T47D (cell line): ENCODE measurements at places on chromosomes 12 and 14.

- no peak for DNase-seq
These were observed 20.9 kb upstream of the PPP1CC start for GRCh38 chr12:110763583-110763982.

DNA sequence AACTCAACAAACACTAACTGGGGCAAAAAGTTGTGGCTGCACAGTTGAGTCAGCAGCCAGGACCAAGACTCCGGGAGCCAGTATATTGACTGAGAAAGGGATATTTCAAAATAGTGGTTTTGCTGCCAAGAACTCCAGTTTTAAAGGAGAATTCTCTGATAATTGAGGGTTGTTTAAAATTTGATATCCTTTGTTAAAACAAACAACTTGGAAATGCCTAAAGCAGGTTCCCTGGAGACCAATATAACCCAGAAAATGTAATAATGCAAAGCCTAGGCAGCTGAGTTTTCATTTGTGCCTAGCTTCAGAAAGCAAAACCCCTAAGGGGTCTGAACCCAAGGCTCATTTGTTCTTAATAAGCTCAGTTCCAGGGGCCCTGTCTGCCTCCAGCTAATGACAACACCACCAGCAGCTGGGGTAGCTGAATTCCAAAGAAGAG is 311.7 kb upstream of the CCDC196 start:
- DNase-seq = no peak

GRCh38 chr12:130791629-130792028 is 47.4 kb downstream of the STX2 start:
- DNase-seq = no peak

- no peak for DNase-seq
These were observed 4.7 kb upstream of the EPYC start for GRCh38 chr12:91009319-91009950.

DNA sequence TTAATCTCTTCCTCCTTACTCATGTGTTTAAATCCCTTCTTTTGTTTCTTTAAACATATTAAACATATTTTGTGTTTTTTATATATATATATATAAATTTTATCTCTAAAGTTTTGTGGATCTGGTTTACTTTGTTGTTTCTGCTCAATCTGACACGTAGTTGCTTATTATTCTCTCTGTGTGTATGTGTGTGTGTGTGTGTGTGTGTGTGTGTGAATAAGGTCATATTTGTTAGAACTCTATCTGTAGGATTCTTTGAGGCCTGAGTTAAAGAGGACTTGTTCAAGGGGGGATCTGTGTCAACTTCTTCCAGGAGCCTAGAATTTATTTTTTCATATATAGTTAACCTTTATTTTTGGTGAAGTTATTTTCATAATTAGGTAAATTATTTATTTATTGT is 2.7 kb downstream of the GPR65 start:
- DNase-seq = no peak

- peak; percentile 41 for DNase-seq
These were observed 13.9 kb upstream of the TCP11L2 start for GRCh38 chr12:106288494-106289195.

- DNase-seq = peak; percentile 25
These were observed 604 bp downstream of the HCFC2 start for GRCh38 chr12:104064842-104065427.

GRCh38 chr12:50132505-50133135 is 20.6 kb downstream of the COX14 start:
- DNase-seq = peak; percentile 29

DNA sequence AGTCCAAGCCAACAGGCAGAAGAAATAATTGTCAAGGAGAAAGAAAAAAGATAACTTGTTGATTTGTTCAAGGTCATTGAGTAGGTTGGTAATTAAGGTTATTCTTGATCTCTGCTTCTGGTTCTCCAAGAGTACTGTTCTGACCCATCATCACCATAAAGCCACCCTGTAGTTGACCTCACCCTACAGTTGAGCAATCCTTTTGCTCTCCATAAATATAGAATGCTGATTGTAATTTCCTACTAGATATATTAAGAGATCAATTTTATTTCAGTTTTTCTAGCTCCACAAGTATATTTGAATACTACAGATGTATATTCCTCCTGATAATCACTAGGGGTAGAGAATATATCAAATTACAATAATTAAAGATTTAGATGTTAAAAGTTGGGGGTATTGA is 350.5 kb upstream of the PDE3A start:
- DNase-seq = no peak

GRCh38 chr14:32121536-32121935 is 44.4 kb downstream of the ARHGAP5 start:
- DNase-seq = no peak

- DNase-seq = peak; percentile 46
These were observed 31.4 kb downstream of the VWF start for GRCh38 chr12:6092784-6093722.

DNA sequence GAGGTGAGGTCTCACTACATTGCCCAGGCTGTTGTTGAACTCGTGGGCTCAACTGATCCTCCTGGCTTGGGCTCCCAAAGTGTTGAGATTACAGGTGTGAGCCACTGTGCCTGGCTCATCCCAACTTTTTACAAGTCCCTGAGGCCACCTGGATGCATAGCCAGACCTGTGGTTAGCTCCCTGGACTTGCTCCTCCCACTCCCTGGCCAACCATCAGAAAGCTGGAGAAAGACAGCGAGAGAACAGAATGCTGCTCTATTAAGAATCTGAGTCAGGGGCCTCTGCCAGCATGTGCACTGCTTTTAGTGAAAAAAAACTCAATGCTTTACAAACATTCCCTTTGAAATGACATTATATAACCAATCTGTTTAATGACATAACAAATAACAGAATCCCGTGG is 78.2 kb downstream of the RBM19 start:
- no peak for DNase-seq

GRCh38 chr14:68394118-68394763 is 398.6 kb downstream of the ZFP36L1 start:
- no peak for DNase-seq

DNA sequence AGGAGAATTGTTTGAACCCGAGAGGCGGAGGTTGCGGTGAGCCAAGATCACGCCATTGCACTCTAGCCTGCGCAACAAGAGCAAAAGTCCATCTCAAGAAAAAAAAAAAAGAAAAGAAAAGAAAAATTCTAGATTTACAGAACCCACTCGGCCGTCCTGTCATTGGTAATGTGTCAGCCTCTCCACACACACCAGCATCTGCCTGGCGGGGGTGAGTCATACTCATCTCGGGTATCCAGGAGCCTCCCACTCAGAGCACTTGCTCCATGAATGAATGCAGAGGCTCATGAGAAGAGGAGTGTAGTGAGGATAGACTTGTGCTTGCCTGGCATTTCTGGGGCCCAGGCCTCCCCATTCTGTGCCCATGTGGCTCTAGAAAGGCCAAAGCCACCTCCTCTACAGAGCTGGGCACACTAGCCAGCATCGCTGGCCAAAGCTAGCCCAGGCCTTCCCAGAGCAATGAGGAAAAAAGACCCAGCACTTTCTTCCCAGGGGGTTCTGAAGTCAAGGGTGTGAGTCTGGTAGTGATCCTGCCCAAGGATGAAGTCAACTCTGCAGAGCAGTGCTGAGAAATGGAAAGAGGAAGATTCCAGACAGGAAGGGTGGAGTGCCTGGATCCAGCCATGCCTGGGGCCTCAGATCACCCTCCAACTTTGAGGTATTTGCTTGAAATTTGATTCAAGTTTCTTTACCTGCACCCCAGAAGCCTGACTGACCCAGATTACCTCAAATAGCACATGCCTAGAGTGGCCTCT is 31.2 kb upstream of the KLC1 start:
- no peak for DNase-seq

DNA sequence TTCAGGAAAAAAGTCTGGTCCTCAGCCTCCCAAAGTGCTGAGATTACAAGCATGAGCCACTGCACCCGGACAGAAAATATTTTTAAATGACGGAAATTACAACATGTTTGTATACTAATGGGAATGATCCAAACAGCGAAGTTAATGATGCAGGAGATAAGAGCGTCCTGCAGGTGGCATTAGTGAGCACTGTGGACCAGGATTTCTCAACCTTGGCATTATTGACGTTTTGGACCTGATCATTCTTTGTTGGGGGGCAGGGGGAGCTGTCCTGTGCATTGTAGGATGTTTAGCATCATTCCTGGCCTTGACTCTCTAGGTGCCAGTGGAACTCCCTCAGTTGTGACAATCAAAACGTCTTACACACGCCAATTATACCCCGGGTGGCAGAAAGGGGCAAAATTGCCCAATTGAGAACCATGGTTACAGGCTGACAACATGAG is 34.1 kb downstream of the SCFD1 start:
- DNase-seq = peak; percentile 67

GRCh38 chr12:24678436-24678835 is 270.5 kb downstream of the BCAT1 start:
- DNase-seq = no peak

GRCh38 chr12:16269946-16270345 is 7.5 kb downstream of the SLC15A5 start:
- DNase-seq = no peak

DNA sequence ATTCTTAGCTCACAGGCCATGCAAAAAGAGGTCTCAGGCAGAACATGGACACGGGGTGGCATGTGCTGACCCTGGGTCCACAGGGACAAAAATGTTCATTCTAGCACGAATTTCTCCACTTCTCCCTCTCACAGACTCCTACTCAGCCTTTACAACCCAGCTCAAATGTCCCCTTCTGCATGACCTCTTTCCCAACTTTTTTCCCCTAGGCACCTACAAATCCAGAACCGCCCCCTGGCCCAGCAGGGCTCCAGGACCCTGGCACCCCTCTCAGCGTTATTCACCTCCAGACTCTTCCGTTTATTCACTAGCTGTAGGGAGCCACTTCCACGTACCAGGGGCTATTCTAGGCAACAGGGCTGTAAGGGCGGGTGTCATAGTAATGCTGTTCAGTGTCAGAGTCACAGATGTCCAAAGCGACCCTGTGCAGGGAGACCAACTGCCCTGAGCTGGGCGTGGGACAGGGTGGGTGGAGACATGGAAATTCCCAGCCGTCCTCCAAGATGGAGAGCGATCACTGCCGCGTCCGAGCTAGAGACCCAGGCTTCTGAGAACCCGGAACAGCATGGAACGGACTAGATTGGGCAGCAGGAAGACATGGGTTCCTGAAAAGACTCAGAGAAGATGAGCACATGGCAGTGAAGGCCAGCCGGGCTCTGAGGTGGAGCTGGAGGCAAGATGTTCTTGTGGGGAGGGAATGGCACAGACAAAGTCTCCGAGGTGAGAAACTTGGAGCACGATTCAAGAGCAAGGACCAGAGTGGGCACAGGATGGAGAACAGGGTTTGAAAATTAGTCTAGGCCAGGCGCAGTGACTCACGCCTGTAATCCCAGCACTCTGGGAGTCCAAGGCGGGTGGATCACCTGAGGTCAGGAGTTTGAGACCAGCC is 274.9 kb upstream of the RTL1 start:
- DNase-seq = no peak

DNA sequence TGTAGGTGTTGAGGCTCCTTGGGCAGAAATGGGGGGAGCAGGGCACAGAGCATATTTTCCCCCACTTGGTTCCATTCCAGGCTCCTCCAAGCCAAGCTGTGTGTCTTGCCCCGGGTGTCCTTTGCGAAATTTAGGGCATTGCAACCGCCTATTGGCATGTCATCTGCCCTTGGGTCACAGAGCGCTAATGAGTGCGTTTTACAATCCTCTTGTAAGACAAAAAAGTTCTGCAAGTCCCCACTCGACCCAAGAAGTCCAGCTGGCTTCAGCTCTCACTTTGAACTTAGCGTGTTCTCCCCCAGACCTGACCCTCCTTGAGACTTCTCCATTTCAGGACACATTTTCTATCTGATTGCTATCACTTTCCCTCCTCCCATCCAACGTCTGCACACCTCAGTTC is 6.1 kb upstream of the LRTM2 start:
- DNase-seq = no peak

- no peak for DNase-seq
These were observed 321.0 kb downstream of the TMEM121 start for GRCh38 chr14:105847400-105847799.

GRCh38 chr12:32788405-32788804 is 32.7 kb upstream of the YARS2 start:
- no peak for DNase-seq

- no peak for DNase-seq
These were observed 59.1 kb upstream of the PCED1B start for GRCh38 chr12:47020211-47020821.

GRCh38 chr12:100565987-100566545 is 7.4 kb upstream of the GAS2L3 start:
- no peak for DNase-seq

- DNase-seq = peak; percentile 61
These were observed 91.9 kb downstream of the TMEM30B start for GRCh38 chr14:61188978-61189808.

- DNase-seq = no peak
These were observed 12.5 kb downstream of the FGF6 start for GRCh38 chr12:4432878-4433744.

DNA sequence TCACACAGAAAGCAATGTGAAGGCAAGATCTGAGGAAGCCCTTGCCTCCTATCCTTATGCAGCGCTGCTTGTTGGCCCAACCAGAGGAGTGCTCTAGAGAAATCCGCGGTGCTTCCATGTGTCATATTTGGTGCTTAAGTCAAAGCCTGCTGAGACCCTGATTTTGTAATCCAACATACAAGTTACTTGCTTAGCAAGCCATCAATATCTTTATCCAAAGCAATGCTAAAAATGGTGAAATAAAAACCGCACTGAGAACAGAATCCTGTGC is 250.0 kb downstream of the MED13L start:
- DNase-seq = no peak

DNA sequence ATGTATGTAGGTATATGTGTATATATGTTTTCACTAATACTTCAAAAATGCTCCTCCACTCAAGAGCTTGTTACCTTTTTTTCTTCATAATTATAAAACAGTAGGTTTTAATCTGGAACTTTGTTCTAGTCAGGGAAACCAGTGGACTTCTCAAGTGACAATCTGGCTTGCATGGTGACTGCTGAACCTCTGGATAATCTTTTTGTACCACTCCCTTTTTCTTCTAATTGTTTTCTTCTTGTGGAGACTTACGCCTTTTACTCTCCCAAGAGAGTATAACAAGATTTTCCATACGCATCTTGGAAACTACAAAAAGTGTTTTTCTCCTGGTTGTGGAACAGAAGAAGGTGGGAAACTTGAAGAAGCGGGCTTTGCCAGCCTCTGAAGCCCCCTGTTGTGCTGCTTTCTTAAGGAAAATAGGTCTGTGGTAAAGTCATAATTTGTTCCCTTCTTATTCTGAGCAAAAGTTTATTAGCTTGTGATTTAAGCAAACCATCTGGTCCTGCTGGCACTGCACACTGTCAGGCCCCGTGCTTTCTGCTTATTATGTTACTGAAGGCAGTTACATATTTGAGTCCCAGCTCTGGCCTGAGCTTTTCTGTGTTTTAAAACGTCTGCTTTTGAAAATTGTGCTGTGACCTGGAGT is 291.8 kb downstream of the ERC1 start:
- DNase-seq = no peak

- peak; percentile 63 for DNase-seq
These were observed 21.0 kb downstream of the CFL2 start for GRCh38 chr14:34693228-34693939.
